ENCODE measurements at places on chromosomes 11 and 22. TPM values are rescaled to one million over a fixed set of nuclear protein-coding genes. Genes with fewer than 3 reads are reported as not detected.
A peak's percentile ranks its signal among the peaks of the same experiment; 100 is the strongest.

The CCDC90B gene
- 81.7 TPM for total RNA-seq

The AGBL2 gene
- total RNA-seq, result 1.7 TPM

The TRIM51 gene
- not detected for total RNA-seq

The CCDC15 gene
- total RNA-seq, result 2.4 TPM

The MRGPRF gene
- 0.54 TPM for total RNA-seq

The SHISAL1 gene
- total RNA-seq, result 6.5 TPM

- H3K27ac ChIP-seq, result no peak overlapping the region
- DNase-seq, result no peak
- no peaks in the 10 kb centered on the region for H3K4me1 ChIP-seq
- H3K4me3 ChIP-seq, result no peak overlapping the region
- peaks cover 2% of the 10 kb centered on the region for H3K27me3 ChIP-seq
Observed at GRCh38 chr22:49070501-49070900, 757.2 kb downstream of the BRD1 start.

DNA sequence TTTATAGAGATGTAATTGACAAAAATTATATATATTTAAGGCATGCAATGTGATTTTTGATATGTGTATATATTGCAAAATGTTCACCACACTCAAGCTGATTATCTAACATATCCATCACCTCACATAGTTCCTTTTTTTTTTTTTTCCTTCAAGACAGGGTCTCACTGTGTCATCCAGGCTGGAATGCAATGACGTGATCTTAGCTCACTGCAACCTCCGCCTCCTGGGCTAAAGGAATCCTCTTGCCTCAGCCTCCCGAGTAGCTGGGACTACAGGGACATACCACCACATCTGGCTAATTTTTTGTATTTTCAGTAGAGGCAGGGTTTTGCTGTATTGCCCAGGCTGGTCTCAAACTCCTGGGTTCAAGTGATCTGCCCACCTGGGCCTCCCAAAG, 65.1 kb upstream of the SLC35C1 start:
- H3K27me3 ChIP-seq, result peaks cover 3% of the 10 kb centered on the region
- no peaks in the 10 kb centered on the region for H3K36me3 ChIP-seq
- no peak overlapping the region for H3K27ac ChIP-seq

GRCh38 chr11:298406-299065, 790 bp downstream of the IFITM5 start:
- H3K4me3 ChIP-seq, result no peak overlapping the region
- peaks cover 2% of the 10 kb centered on the region for H3K27me3 ChIP-seq

DNA sequence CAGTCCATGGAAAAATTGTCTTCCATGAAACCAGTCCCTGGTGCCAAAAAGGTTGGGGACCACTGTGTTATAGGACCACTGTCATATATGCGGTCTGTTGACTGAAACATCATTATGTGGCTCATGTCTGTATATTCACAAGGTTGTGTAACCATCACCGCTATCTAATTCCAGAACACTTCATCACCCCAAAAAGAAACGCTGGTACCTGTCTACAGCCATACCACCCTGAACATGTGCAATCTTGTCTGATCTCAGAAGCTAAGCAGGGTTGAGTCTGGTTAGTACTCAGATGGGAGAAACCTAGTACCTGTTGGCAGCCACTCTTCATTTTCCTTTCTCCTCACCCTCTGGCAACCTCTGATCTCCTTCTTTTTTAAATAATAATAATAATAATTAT, 12.9 kb upstream of the PIK3IP1 start:
- H3K27me3 ChIP-seq, result no peaks in the 10 kb centered on the region
- H3K27ac ChIP-seq, result no peak overlapping the region
- peaks cover 9% of the 10 kb centered on the region for H3K4me1 ChIP-seq
- no peak for DNase-seq
- no peaks in the 10 kb centered on the region for H3K36me3 ChIP-seq

DNA sequence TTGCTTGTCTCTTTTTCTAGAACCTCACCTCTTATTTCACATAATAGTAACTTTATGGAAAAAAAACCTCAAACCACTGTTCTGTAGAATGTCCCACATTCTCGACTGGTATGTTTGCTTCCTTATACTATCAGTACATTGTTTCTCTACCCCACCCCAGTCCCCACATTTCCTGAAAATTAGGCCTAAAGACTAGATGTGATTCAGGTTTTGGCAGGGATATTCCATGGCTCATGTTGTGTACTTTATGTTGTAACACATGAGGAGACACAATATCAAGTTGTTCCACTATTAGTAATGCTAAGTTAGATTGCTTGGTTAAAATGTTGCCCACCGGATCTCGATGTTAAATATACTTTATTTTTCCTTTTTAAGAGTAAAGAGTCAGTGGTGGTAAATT, 34.7 kb downstream of the DDIAS start:
- DNase-seq, result no peak
- H3K4me3 ChIP-seq, result no peak overlapping the region
- H3K27me3 ChIP-seq, result no peaks in the 10 kb centered on the region
- peaks cover 8% of the 10 kb centered on the region for H3K36me3 ChIP-seq
- no peak overlapping the region for H3K27ac ChIP-seq
- H3K4me1 ChIP-seq, result peaks cover 3% of the 10 kb centered on the region

GRCh38 chr11:17646451-17647145, 72.8 kb upstream of the MYOD1 start:
- peaks cover 4% of the 10 kb centered on the region for H3K36me3 ChIP-seq
- H3K4me1 ChIP-seq, result peaks cover 8% of the 10 kb centered on the region
- DNase-seq, result no peak

DNA sequence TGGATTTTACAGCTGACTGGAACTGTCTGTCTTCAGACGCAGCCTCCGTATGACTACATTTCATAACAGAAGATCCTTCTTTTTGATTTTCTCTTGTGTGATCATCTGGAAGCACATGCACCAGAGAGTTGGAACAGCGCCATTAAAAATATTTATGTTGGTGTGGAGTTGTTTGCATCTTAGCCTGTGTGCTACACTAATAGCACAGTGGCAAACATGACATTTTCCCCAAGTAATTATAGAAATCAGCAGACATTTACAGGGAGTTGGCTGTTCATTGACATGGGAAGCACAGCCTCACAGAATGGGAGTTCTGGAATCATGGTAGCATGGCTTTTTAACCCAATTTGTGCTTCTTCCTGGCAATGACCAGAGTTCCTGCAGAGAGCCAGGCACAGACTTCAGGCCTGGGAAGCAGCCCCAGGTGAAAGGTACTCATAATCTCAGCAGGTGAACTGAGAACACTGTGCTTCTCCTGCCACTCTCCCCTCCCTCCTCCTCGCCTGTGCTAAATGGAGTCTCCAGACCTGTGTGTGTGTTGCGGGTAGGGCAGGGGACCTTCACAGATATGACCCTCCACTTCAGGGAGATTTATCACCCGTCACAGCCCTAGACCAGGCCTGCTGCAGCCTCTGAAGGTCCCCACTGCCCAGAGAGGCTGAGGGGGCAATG, 82.8 kb upstream of the PLET1 start:
- no peaks in the 10 kb centered on the region for H3K4me1 ChIP-seq
- H3K27me3 ChIP-seq, result peaks cover 8% of the 10 kb centered on the region
- DNase-seq, result no peak
- H3K36me3 ChIP-seq, result no peaks in the 10 kb centered on the region
- no peak overlapping the region for H3K27ac ChIP-seq

GRCh38 chr22:21780259-21780658, 44.7 kb upstream of the YPEL1 start:
- no peak for DNase-seq
- peaks cover 11% of the 10 kb centered on the region for H3K36me3 ChIP-seq
- no peak overlapping the region for H3K27ac ChIP-seq
- H3K4me3 ChIP-seq, result no peak overlapping the region
- peaks cover 6% of the 10 kb centered on the region for H3K27me3 ChIP-seq
- H3K4me1 ChIP-seq, result no peaks in the 10 kb centered on the region

DNA sequence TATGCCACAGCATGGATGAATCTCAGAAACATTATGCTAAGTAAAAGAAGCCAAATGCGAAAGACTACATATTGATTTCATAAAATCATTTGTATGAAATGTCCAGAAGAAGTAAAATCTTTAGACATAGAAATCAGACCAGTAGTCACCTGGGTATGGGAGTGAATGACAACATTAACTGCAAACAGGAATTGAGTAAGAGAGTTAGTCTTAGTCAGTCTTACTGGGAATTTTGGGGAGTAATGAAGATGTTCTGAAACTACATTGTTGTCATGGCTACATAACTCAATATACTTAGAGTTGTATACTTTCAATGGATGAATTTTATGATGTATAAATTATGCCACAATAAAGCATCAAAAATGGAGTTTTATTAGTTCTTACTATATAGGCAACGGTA, 107.8 kb upstream of the CHORDC1 start:
- H3K27me3 ChIP-seq, result no peaks in the 10 kb centered on the region
- no peak overlapping the region for H3K27ac ChIP-seq
- H3K4me1 ChIP-seq, result no peaks in the 10 kb centered on the region
- H3K36me3 ChIP-seq, result no peaks in the 10 kb centered on the region
- DNase-seq, result no peak

DNA sequence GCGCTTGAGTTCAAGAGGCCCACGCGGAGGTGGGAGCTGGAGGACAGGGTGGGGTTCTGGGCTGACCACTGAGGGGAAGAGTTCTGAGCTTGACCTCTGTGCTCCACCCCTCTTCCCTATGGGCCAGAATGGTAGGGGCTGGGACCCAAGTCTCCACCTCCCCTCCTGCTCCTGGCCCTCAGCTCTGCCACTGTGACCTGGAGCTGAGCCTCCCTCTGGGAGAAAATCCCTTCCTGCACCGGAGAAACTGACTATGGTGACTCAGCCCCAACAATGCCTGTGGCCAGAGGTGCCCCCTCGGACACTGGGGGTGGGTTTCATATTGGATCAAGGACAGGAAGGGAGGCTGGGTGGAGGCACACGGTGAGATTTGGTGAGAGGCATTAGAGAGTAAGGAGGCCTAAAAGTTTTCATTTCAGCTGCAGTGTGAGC, 23.0 kb downstream of the RELT start:
- H3K36me3 ChIP-seq, result peaks cover 7% of the 10 kb centered on the region
- peaks cover 4% of the 10 kb centered on the region for H3K4me1 ChIP-seq
- no peak overlapping the region for H3K27ac ChIP-seq
- no peak overlapping the region for H3K4me3 ChIP-seq
- no peak for DNase-seq

- H3K36me3 ChIP-seq, result no peaks in the 10 kb centered on the region
- H3K27me3 ChIP-seq, result peaks cover 3% of the 10 kb centered on the region
- no peak overlapping the region for H3K27ac ChIP-seq
- no peak overlapping the region for H3K4me3 ChIP-seq
Observed at GRCh38 chr11:107139396-107139795, 121.1 kb upstream of the GUCY1A2 start.

GRCh38 chr11:47415091-47415854, 6.9 kb downstream of the SLC39A13 start:
- H3K27ac ChIP-seq, result no peak overlapping the region
- no peak overlapping the region for H3K4me3 ChIP-seq
- no peaks in the 10 kb centered on the region for H3K4me1 ChIP-seq
- peaks cover 16% of the 10 kb centered on the region for H3K27me3 ChIP-seq

- DNase-seq, result no peak
- no peaks in the 10 kb centered on the region for H3K27me3 ChIP-seq
- no peak overlapping the region for H3K4me3 ChIP-seq
- no peak overlapping the region for H3K27ac ChIP-seq
- H3K4me1 ChIP-seq, result peaks cover 16% of the 10 kb centered on the region
- no peaks in the 10 kb centered on the region for H3K36me3 ChIP-seq
Observed at GRCh38 chr22:28185130-28185529, 266.1 kb upstream of the PITPNB start.

GRCh38 chr11:60924906-60925853, 920 bp downstream of the TMEM132A start:
- peak; percentile 22 for DNase-seq
- H3K36me3 ChIP-seq, result peaks cover 44% of the 10 kb centered on the region
- peaks cover 17% of the 10 kb centered on the region for H3K4me1 ChIP-seq
- H3K27ac ChIP-seq, result peak overlapping the region; percentile 77
- H3K27me3 ChIP-seq, result peaks cover 4% of the 10 kb centered on the region

- no peaks in the 10 kb centered on the region for H3K36me3 ChIP-seq
- no peak overlapping the region for H3K4me3 ChIP-seq
- no peak overlapping the region for H3K27ac ChIP-seq
- peaks cover 8% of the 10 kb centered on the region for H3K4me1 ChIP-seq
- no peaks in the 10 kb centered on the region for H3K27me3 ChIP-seq
Observed at GRCh38 chr11:115996125-115996807, 492.1 kb upstream of the CADM1 start.

GRCh38 chr11:38562562-38562961, 1964.5 kb upstream of the RAG2 start:
- no peaks in the 10 kb centered on the region for H3K4me1 ChIP-seq
- no peaks in the 10 kb centered on the region for H3K27me3 ChIP-seq
- DNase-seq, result no peak

DNA sequence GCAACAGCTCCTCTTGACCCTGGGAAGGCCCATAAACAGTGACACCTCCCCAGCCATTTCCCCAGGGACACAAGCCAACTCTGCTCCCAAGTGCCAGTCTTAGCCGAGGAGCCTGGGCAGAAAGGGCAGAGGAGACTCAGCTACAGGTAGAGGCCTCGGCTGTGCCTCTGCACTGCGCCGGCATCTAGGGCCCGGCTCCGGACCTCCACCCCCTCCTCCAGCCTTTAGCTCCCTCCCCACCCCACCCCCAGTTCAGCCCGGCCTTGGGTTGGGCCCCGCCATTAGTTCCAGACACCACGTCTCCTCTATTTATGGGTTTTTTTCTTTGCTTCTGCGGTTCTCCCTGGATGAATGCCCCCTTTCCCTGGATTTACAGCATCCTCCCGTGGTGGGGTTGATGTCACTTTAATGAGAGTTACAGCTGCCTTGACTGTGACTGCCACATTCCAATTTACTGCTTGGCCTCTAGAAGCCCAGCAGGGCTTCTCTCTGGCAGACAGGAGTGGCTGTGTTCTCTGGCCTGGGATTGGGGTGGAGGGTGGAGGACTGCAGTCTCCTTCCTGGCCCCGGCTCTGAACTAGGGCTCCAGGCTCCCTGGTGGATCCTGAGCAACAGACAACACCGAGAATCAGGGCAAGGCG, 13.5 kb upstream of the OAF start:
- DNase-seq, result no peak
- H3K27me3 ChIP-seq, result no peaks in the 10 kb centered on the region
- peaks cover 8% of the 10 kb centered on the region for H3K4me1 ChIP-seq
- H3K27ac ChIP-seq, result no peak overlapping the region
- no peak overlapping the region for H3K4me3 ChIP-seq

DNA sequence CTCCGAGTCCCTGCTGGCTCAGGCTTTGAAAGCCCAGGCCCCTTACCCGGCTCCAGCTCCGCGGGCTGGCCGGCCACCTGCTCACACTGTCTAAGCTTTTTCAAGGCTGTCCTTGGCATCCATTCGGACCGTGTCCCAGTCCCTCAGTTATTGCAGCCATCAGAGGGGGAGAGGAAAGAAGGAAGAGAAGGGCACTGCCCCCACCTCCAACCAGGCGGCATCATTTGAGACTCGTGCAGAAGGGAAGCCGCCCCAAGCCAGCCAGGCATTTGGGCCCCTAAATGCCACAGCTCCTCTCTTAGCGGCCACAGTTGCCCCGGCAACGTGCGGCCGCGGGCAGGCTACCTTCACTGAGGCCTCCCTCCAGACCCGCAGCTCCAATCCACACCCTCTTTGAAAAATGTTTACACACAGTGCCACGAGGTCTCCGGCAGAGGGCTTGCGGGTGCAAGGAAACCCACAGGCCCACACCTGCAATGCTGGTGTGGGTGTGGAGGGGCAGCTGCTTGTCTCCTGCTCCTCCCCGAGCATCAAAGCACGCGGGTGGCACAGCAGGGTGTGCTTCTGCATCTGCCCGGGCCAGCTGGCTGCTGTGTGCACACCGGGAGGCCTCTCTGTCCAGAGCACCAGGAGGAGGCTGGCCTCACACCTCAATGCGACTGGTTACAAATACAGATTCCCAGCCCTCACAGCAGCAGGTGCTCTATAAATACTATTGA, 124.4 kb downstream of the CTTN start:
- no peak overlapping the region for H3K4me3 ChIP-seq
- H3K27me3 ChIP-seq, result peaks cover 6% of the 10 kb centered on the region
- no peak overlapping the region for H3K27ac ChIP-seq
- H3K4me1 ChIP-seq, result peaks cover 24% of the 10 kb centered on the region

- H3K4me1 ChIP-seq, result peaks cover 14% of the 10 kb centered on the region
- H3K4me3 ChIP-seq, result no peak overlapping the region
- H3K27ac ChIP-seq, result no peak overlapping the region
- no peak for DNase-seq
Observed at GRCh38 chr11:124533626-124534025, 9.8 kb downstream of the OR8B12 start.

Data from endothelial cell (in vitro differentiated cells).